Hematopoietic multipotent progenitor cell treated with erythropoietin and hydrocortisone succinate and interleukin-3 and kit ligand, for 8 days (in vitro differentiated cells): ENCODE measurements at places on chromosomes 3 and 15.

- no peak for DNase-seq
Observed at GRCh38 chr3:34363881-34364280, 565.5 kb downstream of the PDCD6IP start.

DNA sequence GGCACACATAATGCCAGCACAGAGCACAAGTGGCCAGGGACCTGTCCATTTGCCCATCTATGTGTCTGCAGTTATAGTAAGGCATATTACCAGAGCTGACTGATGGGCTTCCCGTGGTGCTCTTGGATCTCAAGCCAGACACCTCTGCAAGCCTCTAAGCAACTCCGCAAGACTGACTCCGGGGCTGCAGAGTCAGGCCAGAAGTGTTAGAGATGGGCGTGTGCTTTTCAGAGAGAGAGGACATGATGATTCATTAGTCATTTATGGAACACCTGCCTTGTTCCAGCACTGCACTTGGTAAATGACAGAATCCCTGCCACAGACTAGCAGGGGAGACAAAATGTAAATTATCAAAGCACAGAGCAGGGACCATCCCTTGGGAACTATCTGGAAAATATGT, 559.0 kb downstream of the PDCD6IP start:
- DNase-seq: no peak

DNA sequence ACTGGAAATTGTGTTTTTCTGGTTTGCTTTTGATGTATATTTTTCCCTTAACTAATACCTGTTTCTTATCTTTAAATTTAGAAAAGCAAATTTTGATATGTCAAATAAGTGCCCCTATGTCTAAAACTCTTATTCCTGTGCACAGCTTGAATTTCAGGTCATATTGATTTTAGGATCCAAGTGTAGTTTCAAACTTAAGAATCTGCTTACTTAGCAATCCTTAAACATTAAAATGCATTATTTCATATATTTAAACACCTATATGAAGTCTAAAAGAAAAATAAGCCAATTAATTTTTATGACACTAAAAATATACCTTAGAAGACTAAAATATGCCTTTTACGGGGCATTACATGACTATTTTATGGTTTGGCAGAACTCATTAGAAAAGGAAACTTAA, 59.2 kb downstream of the NECTIN3 start:
- no peak for DNase-seq

DNA sequence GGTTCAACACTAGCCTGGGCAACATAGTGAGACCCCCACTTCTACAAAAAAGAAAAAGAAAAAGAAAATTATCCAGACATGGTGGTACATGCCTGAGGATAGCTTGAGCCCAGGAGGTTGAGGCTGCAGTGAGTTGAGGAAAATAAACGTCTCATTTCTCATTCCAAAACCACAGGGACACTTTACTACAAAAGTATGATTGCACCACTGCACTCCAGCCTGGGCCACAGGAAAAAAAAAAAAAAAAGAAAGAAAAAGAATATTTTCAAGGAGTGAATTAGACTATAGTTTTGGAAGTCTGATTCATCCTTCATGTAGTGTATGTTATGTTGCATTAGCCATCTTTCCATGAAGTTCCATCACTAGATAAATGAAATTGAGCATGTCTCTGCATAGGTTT, 149.5 kb upstream of the THBS1 start:
- no peak for DNase-seq

- no peak for DNase-seq
Observed at GRCh38 chr3:18344306-18345014, 80.7 kb downstream of the SATB1 start.

- DNase-seq: no peak
Observed at GRCh38 chr3:149042789-149043386, 43.4 kb downstream of the HLTF start.

DNA sequence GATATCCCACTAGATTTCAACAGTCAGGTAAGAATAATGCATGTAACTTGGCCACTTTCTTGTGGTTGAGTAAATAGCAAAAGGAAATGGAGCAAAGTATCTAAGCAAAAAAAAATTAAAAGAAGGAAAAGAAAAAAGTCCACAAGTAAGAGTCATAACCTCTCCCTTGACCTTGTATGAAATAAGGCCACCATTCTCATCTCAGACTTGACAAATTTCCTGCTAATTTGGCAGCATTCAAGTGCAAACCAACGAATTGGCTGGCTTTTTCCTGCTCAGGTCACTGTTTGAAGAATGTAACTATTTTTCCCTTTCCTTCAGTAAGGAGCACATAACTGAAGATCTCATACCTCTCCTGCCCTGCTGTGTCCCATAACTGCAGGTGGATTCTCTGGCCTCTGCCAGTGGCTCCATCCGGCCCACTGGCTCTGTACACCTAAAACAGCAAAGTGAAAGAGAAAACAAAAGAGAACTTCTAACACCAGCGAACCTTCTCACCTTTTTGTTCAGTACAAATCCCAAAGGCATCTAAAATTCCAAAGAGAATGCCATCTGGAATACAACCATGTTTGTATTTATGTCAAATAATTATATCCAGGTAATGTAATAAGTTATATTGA, 33.4 kb upstream of the RSL24D1 start:
- DNase-seq: no peak

DNA sequence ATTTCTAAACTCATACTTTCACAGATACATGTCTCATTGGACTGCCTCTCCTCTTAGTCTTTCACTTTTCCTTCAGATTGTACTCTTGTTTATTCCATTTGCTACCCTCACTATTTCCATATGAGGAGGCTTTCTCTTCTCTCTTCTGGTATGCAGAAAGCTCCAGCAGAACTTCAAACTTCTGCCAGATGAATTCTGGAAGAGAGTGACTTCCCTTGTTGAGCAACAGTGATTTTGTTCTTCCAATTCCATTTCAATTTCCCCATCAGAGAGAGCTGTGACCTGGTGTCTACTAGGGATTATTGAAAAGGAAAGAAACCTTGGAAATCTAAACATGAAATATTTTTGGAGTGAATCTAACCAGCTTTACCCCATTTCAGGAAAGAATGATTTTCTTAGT, 523.2 kb upstream of the ZNF717 start:
- DNase-seq: no peak

- DNase-seq: no peak
Observed at GRCh38 chr15:74664028-74664616, 31.7 kb downstream of the EDC3 start.

DNA sequence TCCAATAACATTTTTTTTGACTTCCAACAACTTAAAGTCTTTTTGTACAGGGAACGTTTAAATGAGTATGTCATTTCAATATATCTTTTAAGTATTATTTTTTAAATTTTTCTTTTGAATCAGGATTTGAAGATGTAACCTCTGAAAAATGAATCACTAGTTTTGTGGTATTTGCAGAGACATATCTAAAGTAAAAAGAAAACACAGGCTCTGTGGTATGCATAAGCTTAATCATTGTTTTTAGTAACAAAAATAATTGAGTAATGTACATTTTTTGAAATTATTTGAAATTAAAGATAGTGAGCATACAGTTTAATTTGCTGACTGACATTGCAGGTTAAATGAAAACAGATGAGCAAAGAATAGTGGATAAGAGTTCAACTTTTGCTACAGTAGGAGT, 531.3 kb downstream of the ROBO1 start:
- no peak for DNase-seq

- DNase-seq: no peak
Observed at GRCh38 chr3:139716908-139717485, 39.2 kb upstream of the NMNAT3 start.

DNA sequence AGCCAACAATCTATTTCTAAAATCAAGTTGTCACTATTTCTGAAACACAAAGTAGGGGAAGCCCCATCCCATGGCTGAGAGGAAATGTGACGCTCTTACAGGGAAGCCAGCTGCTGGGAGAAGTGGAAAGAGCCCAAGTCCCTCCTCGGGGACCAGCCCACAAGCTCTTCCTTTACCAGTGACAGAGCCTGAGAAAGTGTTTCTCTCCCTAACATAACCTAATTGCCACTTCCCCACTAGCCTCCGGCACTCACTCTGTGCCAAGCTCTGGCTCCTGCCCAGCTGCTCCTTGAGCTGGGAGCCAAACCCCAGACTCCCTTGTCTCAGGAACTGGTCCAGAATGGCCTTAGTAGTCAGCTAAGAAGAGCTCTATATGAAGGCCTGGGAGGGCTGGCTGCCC, 42.9 kb downstream of the TNFAIP8L3 start:
- DNase-seq: no peak

DNA sequence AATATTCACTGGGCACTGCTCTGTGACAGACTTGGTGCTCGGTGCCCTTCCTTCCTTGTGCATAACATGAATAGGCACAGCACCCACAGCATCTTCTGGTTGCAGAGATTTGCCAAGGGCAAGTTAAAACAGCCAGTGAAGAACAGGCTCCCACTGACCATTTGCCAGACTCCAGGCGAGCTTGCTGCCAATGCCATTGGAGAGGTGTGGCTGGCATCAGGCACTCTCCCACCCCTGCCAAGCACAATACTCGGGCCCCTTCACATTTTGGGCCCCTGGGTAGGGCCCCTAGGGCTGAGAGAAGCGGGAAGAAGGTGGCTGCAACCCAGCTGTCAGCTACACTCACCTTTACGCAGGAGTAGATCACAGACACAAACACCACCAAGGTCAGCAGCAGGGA, 112.1 kb downstream of the SEC22A start:
- no peak for DNase-seq

DNA sequence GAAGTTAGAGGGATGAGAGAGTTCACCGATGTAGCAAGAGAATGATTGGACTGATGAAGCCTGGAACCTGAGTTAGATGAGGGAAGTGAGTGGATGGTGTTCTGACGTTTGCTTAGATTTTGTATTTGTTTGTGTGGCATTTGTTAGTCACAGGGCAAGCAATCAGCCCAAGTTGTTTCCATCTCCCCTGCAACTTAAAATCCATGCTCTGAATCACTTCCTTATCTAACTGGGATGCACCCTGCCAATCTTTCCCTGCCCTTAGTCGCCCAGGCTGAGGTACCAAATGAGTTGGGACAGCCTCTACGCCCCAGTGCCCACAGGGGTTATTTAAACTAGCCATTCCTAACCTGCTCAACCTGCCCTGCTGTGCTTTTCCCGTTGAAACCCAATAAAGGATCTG, 12.6 kb downstream of the PAQR5 start:
- no peak for DNase-seq

DNA sequence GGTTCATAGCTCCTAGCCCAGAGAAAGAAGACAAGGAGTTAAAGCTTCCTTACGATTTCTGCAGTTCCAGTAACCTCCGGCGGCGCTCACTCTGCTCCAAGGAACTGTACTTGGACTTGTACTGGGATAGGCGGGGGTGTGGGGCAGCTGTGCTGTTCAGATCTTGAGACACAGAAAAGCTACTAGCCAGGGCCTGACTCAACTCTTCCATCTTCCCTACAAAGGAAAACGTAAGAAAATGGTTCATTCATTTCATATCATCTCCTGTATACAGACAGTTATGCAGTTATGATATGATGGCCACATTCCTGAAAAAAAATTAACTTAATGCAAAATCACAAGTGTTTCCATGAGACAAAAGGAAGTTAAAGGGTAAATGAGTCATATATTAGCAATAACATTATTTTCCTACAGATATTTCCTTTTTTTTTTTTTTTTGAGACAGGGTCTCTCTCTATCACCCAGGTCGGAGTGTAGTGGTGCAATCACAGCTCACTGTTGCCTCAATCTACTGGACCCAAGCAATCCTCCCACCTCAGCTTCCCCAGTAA, 4.6 kb downstream of the SNUPN start:
- peak; percentile 28 for DNase-seq

DNA sequence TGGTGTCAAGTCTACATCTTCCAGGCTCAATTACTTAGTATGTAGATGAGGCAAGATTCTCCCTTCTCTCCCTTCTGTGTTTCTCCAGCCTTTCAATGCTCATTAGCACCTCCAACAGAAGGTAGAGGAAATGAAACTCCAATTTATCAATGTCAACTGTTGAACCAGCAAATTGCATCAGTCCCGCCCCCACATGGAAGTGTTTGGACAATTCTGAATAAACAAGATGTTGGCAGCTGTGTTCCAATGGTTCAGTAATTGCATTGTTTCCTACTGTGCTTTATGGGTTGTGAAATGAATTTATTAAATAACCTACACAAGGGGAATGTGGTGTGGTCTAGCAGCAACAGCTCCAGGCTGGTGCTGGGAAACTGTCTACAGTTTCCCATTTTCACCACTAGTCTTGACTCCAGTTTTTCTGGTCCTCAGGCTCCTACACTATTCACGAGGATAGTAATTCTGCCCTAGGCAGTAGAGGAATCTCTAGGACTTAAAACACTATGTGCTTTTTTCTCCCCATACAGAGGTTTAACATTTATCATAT, 91.9 kb downstream of the MB21D2 start:
- no peak for DNase-seq

GRCh38 chr3:174810254-174810653, 48.9 kb upstream of the NAALADL2 start:
- no peak for DNase-seq

- DNase-seq: no peak
Observed at GRCh38 chr15:78853500-78853899, 19.2 kb upstream of the MORF4L1 start.

DNA sequence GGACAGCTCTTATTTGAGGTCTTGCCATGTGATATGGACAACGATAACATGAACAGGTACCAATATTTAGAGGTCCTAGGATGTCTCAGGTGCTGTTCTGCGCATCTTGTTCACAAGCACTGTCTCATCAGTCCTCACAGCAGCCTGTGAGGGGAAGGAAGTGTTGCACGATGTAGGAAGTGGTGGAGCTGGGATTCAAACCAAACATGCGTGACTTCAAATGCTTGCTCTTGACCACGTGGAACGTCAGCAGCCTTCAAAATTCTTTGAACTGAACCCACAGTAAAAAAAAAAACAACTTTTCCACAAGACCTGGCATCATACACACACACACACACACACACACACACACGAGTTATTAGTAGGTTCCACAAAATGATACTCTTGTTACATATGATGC, 153.4 kb upstream of the SMAD3 start:
- no peak for DNase-seq

DNA sequence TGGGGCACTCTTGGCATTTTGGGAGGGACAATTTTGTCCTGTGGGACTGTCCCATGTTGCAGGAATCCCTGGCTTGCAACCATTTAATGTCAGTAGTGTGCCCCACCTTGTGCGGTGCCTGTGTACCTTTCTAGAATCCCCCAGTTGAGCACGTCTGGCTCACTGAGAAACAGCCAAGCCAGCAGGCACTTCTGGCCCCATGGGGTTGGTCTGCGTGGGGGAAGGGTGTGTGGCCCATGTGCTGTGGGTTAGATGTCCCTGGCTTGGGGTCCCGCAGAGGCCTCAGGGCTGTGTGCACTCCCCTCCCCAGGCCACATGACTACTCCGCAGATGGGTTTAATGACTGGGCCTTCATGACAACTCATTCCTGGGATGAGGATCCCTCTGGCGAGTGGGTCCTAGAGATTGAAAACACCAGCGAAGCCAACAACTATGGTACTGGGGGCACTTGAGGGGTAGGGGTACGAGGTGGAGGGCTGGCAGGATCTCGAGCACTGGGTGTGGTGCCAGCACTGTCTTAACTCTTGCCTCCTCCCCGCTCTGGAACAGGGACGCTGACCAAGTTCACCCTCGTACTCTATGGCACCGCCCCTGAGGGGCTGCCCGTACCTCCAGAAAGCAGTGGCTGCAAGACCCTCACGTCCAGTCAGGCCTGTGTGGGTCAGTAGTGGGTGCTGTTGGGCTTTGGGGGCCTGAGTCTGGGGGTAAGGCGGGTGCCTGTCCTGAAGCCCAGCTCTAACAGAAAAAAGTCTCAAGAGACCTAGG, 3.7 kb upstream of the FES start:
- DNase-seq: no peak

GRCh38 chr3:164479978-164480377, 598.3 kb downstream of the SI start:
- no peak for DNase-seq
